Putamen (tissue), 1 donor: ENCODE measurements at places on chromosomes 5 and 9.

DNA sequence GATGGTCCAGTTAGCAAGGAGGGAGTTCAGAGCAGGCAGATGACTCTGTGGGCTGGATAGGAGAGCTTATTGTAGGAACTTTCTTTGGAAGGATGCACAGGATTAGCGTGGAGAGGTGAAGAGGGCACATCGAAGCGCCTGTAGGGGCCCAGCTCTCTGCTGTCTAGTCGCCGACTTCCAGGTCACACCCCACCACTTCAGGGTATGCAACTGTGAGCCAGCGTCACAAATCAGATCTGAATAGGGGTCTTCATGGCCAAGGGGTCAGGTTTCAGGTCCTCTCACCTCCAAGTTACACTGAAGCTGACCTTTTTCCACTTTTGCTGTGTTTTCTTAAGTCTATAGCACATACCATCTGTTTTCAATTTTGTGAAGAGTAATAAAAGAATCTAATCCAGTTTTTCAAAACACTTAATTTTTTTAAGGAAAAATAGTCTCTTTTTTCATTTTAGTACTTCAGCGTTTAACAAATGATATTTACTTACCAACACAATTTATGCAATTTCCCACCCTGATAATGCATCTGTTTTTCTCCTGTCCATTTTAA, 364.2 kb upstream of the CLINT1 start:
- no peak for DNase-seq

DNA sequence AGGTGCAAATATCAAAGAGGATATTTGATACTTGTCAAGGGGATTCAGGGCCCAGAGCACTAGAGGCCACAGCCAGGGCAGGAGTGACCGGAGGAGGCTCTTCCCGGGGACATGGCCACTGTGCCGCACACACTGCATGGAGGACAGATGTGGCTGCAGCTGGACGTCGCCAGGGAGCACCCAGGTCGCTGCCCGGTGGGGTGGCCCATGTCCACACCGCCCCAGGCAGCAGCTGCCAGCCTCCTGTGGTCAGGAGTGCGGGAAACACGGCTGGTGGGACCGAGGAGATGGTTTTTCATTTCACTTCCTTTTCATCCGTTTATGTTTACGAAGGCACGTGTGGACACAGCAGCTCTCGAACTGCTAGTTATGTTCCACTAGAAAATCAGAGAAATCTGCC, 15.1 kb downstream of the SEC16A start:
- no peak for DNase-seq

DNA sequence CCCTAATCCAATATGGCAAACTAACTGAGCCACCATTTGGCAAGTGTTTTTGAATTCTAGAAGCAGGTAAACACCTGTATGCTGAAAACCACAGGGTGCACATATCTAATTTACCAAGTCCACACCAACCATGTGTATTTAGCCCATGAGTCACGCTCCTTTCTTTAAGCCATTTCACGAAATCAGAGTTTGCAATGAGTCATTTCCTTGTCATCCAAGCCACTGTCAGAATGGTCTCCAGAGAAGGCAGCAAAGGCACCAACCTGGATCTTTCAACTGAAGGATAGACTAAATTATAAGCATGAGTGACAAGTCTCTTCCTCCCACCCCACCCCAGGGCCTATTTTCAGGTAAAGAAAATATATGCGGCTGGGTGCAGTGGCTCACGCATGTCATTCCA, 110.0 kb downstream of the PAX5 start:
- peak; percentile 18 for DNase-seq

- no peak for DNase-seq
These were observed 109.2 kb downstream of the PAX5 start for GRCh38 chr9:36924757-36925432.

- DNase-seq: no peak
These were observed 53.7 kb downstream of the LHFPL2 start for GRCh38 chr5:78594610-78595457.

GRCh38 chr9:26947736-26948135, 694 bp upstream of the PLAA start:
- DNase-seq: no peak

GRCh38 chr5:125228363-125229070, 482.1 kb upstream of the ZNF608 start:
- no peak for DNase-seq

- DNase-seq: no peak
These were observed 2.5 kb downstream of the STOM start for GRCh38 chr9:121367306-121368137.

GRCh38 chr5:148856009-148856367, 29.6 kb downstream of the ADRB2 start:
- DNase-seq: no peak

GRCh38 chr5:5235685-5236084, 95.6 kb downstream of the ADAMTS16 start:
- DNase-seq: no peak

DNA sequence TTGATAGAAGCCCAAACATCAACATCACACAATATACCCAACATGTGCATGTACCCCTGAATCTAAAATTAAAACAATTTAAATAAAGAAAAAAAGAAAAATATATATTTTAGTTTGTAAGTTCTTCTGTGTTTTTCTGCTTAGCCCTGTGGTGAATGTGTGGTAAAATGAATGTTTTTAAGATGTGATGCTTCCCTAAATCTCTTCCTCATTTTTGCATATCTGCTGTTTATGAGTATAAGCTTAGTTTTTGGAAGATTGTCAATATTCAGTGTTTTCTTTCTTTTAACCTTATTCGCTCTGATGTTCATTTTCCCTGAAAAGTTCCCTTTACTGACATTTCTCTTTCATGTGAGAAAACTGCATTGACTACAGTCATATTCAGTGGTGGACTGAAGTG, 44.4 kb upstream of the DAB2 start:
- DNase-seq: no peak
